ENCODE measurements at places on chromosomes 11 and 22.

GRCh38 chr22:28252539-28252938, 333.5 kb upstream of the PITPNB start:
- DNase-seq, result no peak

GRCh38 chr11:126154691-126155090, 56.8 kb downstream of the RPUSD4 start:
- no peak for DNase-seq

DNA sequence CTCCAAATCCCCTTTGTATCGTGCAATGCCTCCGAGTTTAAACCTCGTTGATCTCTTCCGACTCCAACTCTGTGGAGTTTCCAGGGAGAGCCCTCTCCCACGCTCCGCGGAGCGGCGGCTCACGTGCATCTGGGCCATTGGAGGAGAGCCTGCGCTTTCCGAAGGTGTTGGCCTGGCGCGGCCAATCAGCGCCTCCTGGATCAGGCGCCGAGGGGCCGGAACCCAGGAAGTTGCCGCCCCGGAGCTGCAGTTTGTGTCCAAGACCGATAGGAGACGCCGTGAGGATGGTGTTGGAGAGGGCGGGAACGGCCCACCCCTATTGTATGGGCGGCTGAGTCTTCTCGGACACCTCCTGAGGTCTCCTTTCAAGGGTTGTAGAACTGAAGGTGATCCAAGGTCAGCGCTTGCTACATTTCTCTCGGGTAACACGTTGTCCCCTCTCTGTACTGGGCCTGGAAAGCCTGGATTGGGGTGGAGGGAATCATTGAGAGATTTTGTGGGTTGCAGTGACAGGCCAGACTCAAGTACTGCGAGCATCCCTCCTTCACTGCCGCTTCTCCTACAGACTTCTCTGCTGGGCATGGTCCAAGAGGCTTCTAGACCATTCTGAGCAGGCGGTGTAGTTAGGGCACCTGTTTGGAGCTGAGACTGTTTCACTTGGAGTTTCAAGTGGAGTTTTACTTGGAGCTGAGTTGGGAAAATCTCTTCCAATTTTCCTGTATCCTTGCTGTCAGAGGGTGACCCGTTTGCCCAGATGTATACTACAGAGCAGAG, 1.7 kb downstream of the ADAMTS15 start:
- no peak for DNase-seq

DNA sequence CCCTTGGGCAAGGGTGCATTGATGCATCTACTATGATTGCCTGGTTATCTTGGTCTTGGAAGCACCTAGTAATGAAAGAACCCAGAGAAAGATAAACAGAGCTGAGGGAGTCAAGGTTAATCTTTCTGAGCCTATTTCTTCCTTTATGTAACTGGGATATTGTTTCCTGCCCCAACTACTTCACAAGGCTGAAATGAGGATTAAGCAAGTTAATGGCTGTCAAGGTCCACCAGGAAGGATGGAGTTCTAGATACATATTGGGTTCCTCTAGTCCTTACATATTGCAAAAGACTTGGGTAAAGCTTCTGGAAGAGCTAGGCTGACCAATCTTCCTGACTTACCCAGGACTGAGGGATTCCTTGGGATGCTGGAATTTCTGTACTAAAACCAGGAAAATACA, 589.8 kb downstream of the INSC start:
- no peak for DNase-seq
